GM19239 (cell line): ENCODE measurements at places on chromosomes 3 and 15.

DNA sequence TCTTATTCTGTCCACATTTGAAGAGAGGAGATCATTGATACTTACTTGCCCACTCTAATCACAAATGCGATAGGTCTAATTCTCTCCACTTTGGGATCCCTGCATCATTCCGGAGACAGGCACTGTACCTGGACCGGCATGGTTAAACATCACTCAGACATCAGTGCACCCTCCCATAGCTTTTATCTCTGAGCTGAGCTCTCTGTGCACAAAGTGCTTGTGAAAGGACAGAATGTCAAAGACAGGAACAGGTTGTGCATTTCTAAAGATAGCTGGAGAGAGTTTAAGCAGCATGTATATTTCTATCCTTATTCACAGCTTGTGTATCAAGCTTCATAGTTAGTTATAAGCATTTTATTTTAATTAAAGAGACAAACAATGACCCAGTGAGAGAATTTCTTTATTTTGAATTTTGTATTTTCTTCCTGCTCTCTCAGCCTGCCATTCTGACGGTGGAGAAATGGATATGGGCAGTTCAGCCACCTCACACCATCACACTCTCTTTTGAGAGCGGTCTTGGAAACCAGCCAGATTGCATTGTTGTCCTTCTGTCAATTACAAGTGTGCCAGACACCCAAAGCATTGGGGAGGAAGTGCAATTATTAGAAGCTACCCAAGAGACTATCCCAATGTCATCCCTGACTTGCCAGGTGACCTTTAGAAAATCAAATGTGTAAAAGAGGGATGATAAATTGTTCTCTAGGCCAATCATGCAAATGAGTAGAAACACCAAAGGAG, 65.2 kb upstream of the CHL1 start:
- no peak for DNase-seq

- DNase-seq = no peak
Observed at GRCh38 chr15:92343924-92344643, 49.6 kb upstream of the ST8SIA2 start.

DNA sequence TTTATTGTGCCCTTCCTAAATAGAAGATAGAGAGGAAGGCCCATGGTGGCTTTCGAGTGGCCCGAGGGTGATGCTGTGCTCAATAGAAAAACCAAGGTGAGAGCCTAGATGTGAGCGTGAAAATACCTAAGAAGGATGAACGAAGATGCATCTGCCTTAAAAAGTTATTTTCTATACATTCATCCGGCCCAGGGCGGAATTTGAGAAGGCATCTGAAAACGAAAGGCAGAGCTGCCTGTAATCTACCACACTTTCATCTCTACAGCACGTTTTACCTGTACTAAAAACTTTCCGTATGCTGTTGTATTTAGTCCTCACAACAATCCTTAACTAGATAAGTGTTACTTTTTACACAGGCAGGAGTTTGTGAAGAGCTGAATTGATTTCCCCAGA, 1.4 kb downstream of the DUT start:
- no peak for DNase-seq

DNA sequence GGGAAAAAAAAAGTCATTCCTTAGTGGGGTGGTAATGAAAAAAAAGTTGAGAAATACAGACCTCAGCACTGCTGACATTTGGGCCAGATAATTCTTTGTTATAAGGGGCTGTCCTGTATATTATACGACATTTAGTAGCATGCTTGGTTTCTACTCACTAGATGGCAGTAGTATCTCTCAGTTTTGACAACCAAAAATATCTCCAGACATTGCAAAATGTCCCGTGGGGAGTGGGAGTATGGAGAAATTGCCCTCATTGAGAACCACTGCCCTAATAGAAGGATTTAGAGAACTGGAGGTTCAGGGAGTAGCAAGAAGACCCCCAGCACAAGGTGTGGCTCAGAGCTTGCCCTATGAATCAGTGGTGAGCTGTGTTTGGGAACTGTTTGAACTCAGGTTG, 28.6 kb upstream of the TEX264 start:
- DNase-seq = no peak

DNA sequence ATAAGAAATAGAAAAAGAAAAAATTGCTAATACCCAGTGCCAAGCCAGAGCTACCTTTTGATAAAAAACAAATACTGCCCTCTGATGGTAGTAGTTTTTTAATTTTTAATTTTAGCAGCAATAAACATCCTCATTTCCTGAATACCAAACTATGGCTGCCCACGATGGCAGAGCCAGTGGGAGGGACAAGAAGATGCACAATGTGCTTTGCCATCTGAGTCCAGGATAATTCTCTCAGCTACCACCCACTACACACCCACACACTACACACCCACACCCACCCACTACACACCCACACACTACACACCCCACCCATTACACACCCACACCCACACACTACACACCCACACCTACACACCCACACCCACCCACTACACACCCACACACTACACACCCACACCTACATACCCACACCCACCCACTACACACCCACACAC, 17.8 kb downstream of the CEP19 start:
- DNase-seq = no peak

DNA sequence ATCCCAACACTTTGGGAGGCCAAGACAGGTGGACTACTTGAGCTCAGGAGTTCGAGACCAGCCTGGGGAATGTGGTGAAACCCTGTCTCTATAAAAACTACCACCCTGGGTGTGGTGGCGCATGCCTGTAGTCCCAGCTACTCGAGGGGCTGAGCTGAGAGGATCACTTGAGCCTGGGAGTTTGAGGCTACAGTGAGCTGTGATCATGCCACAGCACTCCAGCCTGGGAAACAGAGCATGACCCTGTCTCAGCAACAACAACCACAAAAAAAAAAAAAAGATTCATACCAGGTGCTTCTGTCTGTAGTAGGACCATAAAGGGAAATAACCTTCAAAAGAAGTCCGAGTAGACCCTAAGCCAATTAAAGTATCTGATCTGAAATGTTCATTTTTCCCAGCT, 94.5 kb downstream of the SERPINI1 start:
- no peak for DNase-seq

GRCh38 chr3:183491109-183491922, 62.9 kb upstream of the MCF2L2 start:
- DNase-seq = no peak

DNA sequence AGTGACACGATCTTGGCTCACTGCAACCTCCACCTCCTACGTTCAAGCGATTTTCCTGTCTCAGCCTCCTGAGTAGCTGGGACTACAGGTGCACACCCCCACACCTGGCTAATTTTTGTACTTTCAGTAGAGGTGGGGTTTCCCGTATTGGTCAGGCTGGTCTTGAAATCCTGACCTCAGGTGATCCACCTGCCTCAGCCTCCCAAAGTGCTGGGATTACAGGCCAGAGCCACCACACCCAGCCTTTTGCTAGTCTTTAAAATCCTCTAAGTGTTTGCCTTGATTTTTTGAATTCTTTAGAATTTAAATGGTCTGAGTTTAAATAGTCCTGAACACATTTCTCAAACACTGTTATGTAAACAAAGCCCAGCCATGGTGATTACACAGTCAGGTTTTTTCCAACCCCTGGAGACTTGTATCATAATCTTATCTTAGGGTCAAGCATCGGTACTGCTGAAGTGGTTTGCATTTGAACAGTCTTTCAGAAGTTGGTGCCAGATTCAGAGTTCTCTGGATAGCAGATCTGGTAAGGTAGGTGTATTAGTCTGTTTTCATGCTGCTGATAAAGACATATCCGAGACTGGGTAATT, 28.2 kb upstream of the PIAS1 start:
- DNase-seq = no peak

GRCh38 chr3:29011441-29011840, 269.4 kb upstream of the RBMS3 start:
- no peak for DNase-seq

DNA sequence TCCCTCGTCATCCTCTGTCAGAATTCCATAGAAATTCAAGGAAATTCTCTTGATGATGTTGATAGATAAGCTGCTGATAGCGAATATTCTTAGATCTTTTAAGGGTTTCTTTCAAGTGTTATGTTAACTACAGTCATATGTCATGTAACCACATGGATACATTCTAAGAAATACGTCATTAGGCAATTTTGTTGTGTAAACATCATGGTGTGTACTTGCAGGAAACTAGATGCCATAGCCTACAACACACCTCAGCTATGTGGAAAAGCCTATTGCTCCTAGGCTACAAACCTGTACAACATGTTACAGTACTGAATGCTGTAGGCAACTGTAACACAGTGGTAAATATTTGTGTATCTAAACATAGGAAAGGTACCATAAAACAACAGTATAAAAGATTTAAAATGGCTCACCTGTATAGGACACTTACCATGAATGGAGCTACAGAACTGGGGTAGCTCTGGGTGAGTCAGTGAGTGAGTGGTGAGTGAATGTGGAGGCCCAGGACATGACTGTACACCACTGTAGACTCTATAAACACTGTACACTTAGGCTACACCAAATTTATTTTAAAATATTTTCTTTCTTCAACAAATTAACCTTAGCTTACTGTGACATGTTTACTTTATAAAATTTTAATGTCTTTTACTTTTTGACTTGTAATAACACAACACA, 34.6 kb downstream of the GLDN start:
- no peak for DNase-seq

GRCh38 chr3:34859746-34860145, 779.6 kb upstream of the ARPP21 start:
- DNase-seq = no peak

GRCh38 chr3:10726787-10727186, 89.2 kb upstream of the SLC6A11 start:
- DNase-seq = no peak

GRCh38 chr15:84681831-84682230, 23.8 kb upstream of the NMB start:
- DNase-seq = no peak

- DNase-seq = peak; percentile 25
Observed at GRCh38 chr3:185824051-185825005, 514 bp downstream of the IGF2BP2 start.

DNA sequence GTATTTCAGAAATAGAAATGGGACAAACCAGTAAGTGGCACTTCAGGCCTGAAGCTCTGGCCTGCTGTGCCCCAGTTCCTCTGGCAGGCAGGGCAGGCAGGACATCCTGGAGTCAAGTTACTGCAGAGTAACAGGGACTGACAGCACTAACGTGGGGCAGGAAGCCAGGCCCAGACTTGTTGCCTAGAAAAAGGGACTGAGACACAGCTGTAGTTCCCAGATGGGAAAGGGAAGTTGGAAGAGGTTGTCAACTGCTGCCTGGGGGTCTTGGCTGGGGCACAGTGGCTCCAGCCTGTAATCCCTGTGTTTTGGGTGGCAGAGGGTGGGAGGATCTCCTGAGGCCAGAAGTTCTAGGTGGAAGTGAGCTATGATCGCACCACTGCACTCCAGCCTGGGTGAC, 171.9 kb downstream of the FMN1 start:
- no peak for DNase-seq
